Islet precursor cell (in vitro differentiated cells): ENCODE measurements at places on chromosomes 7 and 10.

GRCh38 chr7:32569388-32570289, 74.3 kb downstream of the AVL9 start:
- no peak for DNase-seq

GRCh38 chr10:93815304-93816096, 57.8 kb downstream of the LGI1 start:
- peak; percentile 85 for DNase-seq

DNA sequence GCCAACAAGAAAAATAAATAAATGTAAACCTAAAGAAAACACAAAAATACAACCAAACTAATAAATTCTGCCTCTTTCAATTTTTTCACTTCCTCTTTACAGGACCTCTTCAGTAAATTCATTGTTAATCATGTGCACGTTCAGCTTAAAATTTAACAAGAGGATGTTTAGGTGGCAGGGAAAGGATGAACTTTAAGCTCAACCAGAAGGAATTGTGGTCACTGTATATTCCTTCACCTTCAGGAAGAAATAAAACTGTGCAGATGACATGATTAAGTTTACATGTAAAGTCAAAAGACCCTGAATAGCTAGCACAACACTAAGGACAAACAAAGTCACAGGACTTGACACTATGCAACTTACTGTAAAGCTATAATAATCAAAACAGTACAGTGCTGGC, 33.0 kb downstream of the KIF5B start:
- DNase-seq = no peak

- DNase-seq = peak; percentile 73
These were observed 651 bp downstream of the AFAP1L2 start for GRCh38 chr10:114403541-114404161.

GRCh38 chr7:78130446-78131215, 332.1 kb downstream of the PHTF2 start:
- DNase-seq = peak; percentile 64

DNA sequence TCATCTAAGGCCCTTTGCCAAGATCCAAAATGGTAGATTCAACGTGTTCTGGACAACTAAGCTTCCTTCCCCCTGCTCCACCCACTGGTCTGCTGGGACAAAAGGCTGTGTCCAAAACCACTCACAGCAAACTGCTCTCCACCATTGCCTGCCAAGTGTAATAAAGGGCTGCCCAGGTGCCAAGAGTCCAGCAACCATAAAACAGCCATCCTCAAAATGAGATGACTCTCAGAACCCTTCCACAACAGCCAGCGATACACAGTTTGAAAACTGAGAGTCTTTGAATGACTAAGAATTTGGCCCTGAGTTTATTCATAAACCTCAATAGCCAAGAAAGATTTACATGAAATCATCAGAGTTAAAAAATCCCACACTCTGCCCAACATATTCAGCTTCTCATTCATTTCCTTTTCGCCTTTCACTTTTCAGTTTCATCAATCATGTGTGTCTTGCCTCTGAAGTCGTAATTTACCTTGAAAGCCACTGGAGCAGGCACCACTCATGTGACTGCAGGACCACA, 658.1 kb upstream of the MGMT start:
- no peak for DNase-seq

- no peak for DNase-seq
These were observed 72.8 kb downstream of the TSPAN12 start for GRCh38 chr7:120785095-120785494.

DNA sequence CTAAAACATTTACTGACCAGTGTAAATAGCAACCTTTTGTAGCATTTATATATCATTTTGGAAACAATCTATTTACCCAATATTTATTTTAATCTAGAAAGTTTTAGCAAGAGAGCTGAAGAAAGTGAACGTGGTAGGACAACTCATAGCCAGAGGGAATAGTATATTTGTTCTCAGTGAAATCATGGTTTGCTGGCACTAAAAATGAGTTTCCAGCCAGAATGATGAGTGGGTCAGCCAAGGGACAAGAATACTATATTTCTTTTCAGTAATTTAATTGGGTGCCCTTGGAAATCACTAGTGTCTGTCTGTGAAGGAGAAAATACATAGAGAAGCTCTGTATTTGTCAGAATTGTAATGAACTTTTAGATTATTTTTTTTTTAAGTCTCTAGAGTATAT, 74.9 kb downstream of the MINPP1 start:
- DNase-seq = no peak

DNA sequence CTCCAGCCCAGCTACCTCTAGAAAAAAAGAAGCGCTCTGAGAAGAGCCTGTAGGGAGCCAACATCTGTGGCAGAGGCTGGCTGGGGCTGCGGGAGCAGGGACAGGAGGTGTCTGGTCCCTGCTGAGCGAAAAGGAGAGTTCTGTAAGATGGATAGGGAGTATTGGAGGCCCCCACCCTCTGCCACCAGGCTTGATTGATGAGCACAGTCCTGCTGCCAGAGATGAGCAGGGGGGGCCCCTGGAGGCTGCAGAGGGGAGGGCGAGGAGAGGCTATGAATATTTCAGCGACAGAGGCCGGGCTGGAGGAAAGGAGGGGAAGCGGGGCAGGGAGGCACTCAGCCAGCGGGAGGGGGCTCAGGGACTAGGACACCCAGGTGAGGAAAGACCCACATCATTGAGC, 44.5 kb upstream of the HSPB1 start:
- DNase-seq = peak; percentile 70

DNA sequence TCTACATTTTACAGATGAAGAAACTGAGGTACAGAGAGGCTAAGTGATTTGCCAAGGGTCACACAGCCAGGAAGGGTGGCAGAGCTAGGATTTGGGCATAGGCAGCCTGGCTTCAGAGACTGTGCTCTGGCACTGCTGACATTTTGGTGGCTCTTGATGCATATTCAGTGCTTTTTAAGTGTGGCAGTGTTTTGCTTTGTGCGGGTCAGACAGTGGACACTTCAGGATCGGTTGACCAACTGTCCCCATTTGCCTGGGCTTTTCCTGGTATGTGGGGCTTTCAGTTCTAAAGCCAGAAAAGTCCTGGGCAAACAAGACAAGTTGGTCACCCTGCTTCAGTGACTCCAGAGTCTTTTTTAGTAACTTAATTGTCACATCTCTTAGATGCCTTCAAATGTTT, 35.0 kb downstream of the SUFU start:
- DNase-seq = no peak

GRCh38 chr7:65307651-65308299, 65.9 kb upstream of the ZNF92 start:
- DNase-seq = peak; percentile 79

GRCh38 chr10:60257767-60258428, 131.8 kb downstream of the ANK3 start:
- DNase-seq = no peak

DNA sequence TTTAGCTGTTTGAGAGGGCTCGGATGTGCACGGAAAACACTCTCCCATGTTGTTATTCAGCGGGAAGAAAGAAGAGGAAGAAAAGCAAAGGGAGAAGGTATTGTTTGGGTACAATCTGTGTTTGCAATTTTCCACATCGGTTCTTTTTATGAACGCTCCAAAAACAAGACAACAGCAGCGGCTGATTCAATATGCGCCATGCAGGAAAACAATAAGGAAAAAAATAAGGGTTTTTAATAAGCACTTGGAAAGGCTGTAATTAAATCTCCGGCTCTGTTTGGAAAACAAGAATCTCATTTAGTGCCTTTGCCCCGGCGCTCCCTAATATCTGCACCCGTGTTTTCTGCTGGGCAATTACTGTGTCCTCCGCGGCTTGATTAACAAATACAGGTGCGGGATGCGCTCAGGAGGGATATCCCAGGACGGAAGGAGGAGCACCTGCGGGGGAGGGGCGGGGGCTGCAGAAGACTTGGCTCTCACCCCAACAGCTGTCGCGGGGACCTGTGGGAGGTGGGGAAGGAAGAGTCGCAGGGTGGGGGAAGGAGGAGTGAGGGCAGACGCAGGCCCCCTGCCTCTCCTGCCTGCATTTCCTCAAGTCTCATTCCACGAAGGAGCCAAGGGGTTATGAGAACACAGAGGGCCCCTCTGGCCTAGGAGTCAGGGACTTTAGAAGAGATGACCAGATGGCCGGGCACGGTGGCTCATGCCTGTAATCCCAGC, 181.5 kb upstream of the PODXL start:
- peak; percentile 28 for DNase-seq

DNA sequence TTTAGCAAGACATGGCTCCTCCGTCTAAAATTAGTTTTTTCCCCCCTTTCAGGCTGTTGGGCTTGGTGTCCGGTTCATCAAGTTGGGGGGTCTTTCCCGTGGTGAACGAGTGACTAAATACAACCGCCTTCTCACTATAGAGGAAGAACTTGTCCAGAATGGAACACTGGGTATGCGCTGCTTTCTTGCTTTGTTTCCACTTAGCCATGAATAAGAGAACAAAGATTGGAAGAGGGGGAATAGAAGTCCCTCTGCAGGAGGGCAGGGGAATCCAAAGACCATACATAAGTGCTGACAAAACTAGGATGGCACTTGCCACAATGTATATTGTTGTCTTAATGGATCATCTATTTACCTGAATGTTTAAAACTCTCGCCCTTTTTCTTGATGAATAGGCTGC, 30.5 kb downstream of the ENO4 start:
- DNase-seq = no peak
